GM12865 (cell line): ENCODE measurements at places on chromosomes 4 and X.

- DNase-seq, result no peak
Observed at GRCh38 chr4:155164718-155165117, 43.7 kb upstream of the NPY2R start.

GRCh38 chr4:80873571-80873970, 156.9 kb upstream of the BMP3 start:
- DNase-seq, result no peak

GRCh38 chr4:142307857-142308256, 538.2 kb downstream of the INPP4B start:
- no peak for DNase-seq

DNA sequence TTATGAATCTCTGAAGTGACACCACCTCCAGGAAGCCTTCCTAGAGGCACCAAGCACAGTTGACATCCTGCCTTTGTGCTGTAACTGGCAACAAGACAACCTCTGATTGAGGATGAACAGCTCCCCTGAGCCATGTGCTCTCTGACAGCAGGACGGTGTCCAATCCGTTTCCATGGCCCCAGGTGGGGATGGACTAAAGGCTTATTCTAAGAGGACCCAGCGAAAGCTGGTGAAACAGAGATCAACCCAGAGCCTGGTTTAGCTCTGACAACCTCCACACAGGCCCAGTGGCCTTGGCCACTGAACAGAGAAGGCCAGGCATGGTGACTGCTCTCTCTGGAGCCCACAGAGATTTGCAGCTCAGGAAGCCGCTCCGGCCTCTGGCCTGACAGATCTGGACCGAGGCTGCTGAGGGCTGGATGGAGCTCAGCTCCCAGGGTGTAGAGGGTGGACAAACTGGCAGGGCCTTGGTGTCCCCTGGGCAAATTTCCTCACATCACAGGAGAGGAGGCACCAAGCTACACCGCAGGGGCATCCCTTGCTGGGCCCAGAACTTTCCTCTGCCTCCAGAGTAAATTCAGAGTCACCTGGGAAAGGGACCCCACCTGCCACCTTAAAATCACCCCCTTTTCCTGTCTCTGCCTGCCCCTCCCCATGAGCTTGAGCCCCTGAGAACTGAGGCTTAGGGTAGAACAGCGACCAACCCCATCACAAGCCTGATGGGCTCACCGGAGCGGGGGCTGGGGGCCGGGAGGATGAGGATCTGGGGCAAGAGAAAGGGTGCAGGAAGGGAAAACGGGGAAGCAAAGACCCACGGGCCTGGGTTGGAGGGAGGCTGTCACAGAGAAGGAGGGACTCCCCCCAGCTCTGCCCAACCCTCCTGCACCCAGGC, 40.2 kb downstream of the HMX1 start:
- no peak for DNase-seq

DNA sequence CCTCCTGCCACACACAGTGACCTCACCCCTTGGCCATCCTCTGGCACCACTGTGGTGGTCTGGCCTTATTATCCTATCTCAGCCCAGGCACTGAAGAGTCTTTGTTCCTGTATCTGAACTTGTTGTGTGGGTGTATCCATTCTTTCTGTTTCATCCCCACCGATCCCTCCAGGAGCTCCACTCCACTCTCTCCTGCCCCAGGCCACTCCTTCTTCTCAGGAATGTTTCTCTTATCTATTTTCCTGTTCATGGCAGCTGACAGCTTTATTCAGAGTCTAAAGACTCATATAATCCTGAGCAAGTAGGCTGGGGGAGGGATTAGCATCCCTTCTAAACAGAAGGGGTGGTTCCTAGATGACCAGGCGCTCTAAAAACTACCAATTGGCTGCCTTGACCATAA, 150.0 kb downstream of the ANAPC10 start:
- no peak for DNase-seq

DNA sequence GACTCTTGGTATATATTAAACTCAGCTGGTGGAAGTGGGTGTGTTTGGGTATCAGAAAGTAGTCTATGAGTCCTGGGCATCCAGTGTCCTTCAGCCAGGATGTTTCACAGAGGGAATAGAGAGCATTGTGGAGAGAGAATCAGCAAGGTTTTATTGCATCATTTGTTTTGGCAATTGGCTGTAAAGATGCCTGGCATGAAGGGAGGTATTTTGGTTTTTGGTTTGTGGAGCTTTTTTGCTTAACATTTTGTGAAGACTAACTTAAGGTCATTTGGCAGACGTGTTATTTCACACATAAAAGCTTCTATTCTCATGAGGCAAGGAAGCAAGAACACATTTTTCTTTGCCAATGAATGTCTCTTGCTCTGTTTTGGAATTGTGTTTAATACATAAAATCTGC, 71.1 kb downstream of the DCLK2 start:
- DNase-seq, result no peak

GRCh38 chr4:152536545-152537182, 772 bp upstream of the FBXW7 start:
- DNase-seq, result peak; percentile 76

- peak; percentile 57 for DNase-seq
Observed at GRCh38 chr4:144316869-144317268, 176.4 kb upstream of the GYPA start.

GRCh38 chrX:143017272-143017671, 8.5 kb upstream of the SPANXN4 start:
- peak; percentile 24 for DNase-seq

DNA sequence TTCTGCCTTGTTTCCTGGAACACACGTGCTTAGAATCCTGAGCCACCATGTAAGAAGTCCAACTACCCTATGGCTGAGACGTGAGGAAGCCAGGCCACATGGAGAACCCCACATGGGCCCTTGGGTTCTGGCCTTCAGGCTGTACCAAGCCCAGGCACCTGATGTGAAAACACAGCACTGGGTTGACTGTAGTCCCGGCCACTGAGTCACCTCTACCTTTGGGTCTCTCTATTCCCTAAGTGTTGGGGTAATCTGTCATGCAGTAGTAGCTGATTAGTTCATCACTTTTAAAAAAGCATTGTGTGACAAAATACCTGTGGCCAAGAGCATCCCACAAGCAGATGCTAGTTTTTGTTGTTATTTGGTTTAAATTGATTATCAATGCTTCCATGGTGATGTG, 24.3 kb downstream of the CFAP97 start:
- DNase-seq, result no peak

GRCh38 chrX:21529771-21530170, 128.4 kb downstream of the KLHL34 start:
- DNase-seq, result no peak

- no peak for DNase-seq
Observed at GRCh38 chr4:158996669-158997074, 106.2 kb upstream of the RAPGEF2 start.

GRCh38 chr4:118775405-118775804, 60.5 kb downstream of the SEC24D start:
- no peak for DNase-seq

DNA sequence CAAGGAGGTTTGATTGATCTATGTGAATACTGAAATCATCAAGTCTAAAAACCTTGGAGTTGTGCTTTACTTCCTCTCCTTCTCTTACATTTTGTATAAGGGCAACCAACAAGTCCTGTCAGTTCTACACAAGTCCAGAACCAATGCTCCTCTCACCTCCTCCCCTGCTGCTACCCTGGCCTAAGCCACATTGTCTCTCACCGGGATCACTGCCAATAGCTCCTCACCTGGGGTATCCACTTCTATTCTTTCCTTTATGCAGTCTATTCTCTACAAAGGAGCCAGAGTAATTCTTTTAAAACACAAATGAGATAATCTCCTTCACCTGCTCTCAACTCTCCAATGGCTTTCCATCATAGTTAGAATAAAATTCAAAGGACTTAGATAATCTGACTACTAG, 13.3 kb upstream of the ARHGEF6 start:
- no peak for DNase-seq

DNA sequence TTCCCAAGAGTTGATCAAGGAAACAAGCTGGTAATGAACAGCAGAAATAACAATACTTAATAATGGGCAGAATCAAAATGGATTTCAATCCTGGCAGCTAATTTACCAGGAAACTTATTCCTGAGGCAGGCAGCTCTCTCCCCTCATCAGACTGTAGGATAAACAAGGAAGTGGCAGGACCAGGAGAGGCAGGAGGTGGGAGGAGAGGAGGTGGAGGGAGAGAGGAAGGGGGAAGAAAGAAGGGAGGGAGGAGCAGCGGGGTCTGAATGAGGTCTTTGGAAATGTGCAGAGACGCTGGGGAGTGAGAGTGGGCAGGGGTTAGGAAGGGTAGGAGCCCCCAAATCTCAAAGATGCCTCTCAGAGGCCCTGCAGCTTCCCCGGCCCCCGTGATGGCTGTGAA, 231.5 kb downstream of the BCOR start:
- DNase-seq, result no peak

- no peak for DNase-seq
Observed at GRCh38 chr4:7340553-7341433, 93.9 kb downstream of the PSAPL1 start.

GRCh38 chr4:13947921-13948320, 320.4 kb upstream of the BOD1L1 start:
- DNase-seq, result no peak

GRCh38 chr4:4820261-4820660, 39.2 kb upstream of the MSX1 start:
- no peak for DNase-seq

DNA sequence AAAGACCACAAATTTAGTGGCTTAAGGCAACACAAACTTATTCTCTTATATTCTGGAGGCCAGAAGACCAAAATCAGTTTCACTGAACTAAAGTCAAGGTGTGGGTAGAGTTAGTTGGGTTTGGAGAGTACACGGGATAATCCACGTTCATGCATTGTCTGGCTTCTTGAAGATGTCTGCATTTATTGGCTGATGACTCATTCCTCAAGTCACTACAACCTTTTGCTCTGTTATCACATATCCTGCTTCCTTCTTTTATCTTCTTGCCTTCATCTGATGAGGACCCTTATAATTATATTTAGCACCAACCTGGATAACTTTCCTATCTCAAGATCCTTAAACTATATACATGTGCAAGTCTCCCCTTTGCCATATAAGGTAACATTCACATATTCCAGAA, 590.0 kb downstream of the FSTL5 start:
- DNase-seq, result no peak

- DNase-seq, result no peak
Observed at GRCh38 chrX:30957753-30958152, 68.7 kb upstream of the TAB3 start.

- peak; percentile 80 for DNase-seq
Observed at GRCh38 chr4:40621229-40621591, 8.5 kb downstream of the RBM47 start.

GRCh38 chr4:145289403-145290076, 109.2 kb upstream of the OTUD4 start:
- DNase-seq, result no peak

DNA sequence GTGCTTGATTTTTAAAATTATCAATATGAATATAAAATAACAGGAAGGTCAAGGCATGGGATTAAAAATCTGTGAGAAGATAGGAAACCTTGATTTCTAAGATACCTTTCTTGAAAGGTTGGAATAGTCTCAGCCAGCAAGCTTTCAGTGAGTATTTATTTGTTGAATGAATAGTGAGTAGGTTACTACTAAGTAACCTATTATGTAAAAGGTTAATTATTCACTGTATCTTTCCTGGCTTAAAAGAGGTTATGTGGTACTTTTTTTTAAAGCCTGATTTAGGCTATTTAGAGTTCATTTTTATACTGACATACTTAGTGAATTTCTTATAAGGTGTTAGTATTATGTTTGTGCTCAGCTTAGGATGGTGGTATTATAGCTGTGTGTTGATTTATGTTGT, 123.5 kb downstream of the PTPN13 start:
- no peak for DNase-seq

GRCh38 chr4:83558059-83558653, 22.2 kb downstream of the GPAT3 start:
- DNase-seq, result no peak

GRCh38 chr4:77805840-77806239, 13.3 kb downstream of the CNOT6L start:
- no peak for DNase-seq

- DNase-seq, result no peak
Observed at GRCh38 chr4:86358257-86358656, 1.6 kb downstream of the MAPK10 start.

DNA sequence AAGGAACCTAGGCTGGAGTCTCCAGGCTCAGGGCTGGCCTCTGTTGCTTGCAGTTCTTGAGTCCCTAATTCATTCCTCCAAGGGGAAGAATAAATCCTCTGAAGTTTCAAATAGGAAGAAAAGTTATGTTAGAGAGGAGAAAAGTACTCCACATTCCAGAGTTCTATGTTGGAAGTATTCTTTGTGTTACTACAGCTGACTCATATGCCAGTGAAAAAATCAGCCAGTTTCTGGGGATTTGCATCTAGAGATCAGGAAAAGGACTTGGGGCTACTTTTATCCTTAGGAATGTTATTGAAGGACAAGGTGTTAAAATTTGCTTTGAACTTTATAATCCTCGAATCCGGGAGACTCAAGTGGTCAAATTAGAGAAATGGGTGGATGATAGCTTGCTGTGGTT, 11.7 kb upstream of the NUDT9 start:
- DNase-seq, result no peak

DNA sequence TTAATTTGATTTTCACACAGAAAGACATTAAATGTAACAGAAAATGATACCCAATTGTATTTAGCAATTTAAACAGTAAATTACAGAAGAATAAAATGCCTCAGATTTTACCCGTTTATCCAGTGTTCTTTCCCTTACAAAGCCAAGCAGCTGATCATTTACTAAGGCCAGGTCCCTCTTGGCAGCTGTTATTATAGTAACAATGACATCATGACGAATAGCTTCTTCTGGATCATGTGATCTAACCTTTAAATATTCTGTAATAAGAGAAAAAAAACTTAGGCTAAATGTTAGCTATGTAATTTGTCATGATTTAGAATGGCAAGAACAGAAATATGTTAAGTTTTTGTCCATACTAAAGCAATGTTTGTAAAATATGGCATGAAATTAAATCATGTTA, 69.4 kb downstream of the PDS5A start:
- no peak for DNase-seq

DNA sequence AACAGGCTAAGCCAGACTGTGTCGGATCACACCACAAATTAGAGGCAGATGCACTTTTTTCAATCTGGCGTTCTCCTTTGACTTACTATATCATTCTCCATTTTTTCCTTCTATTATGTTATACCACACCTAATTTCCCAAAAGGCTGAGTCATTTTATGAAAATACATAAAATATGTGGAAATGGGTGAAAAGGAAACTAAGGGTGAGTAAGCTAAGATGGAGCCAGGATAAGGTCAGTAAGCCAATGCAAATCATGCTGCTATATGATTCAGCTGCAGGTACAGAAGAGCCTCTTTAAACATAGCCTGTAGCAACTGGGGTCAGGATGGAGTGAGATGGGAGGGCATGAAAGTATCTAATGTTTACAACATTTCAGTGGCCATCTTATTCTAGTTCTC, 94.0 kb upstream of the TEX13A start:
- no peak for DNase-seq

- peak; percentile 27 for DNase-seq
Observed at GRCh38 chrX:132333351-132333750, 114.1 kb upstream of the RAP2C start.
